ENCODE measurements at places on chromosomes 5 and 9.

DNA sequence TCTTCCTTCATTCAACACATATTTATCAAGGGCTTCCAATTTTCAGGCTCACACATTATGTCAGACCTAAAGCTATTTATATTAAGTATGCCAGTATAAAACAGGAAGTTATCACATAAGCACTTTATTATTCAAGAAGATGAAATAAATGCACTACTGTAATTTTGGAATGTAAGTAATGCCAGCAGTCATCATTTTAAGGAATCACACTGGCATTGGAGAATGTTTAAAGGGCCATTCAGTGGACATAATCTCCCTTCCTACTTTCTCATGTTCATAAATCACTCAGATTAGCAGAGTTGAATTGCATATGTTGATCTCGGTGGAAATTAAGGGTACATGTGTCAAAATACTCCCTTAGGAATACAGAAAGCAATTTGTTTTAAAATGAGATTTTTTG, 164.4 kb downstream of the GIN1 start:
- DNase-seq = no peak

DNA sequence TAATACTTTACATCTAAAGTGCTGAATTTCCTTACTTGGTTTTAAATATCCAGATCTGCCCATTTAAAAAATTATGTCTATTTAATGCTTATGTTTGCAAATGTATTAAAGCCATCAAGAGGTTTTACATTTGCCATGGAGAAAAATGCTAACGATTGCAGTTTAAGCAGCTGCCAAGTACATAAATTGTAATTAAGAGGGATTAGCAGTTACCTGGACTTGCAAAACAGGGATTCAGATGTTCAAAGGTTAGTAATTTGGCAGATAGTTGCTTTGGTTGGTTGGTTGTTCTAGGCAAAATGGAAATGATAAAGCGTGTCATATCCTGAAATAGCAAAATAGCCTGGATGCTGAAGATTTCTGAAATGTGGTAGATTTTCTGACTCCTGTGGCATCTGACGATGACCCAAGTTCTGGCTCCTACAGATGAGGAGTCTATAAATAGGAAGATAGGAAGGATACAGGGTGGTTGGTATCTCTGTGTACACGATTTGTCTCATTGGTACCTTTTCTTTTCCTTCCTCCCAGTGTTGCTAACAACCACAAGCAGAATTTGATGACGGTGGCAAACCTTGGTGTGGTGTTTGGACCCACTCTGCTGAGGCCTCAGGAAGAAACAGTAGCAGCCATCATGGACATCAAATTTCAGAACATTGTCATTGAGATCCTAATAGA, 282.9 kb downstream of the NR3C1 start:
- no peak for DNase-seq

- no peak for DNase-seq
These were observed 5.8 kb upstream of the ENG start for GRCh38 chr9:127860260-127860659.

DNA sequence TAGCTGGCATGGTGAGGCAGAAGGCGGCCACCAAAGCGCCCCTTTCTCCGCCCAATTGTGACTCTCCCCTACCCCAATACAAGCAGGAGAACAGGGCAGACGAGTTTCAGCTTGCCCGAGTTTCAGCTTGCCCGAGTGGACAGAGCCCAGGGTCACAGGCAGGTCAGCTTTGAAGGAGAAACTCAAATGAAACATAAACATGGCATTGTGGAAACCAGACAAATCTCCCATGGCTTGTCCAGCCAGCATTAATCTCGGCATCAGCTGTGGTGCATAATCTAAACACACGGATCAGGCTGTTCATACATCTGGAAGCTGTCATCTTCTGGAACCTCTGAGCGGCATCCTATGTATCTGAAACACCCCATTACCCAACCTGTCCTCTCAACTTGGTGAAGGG, 16.9 kb downstream of the PTCH1 start:
- no peak for DNase-seq

- DNase-seq = no peak
These were observed 13.6 kb upstream of the AKNA start for GRCh38 chr9:114401344-114401743.

DNA sequence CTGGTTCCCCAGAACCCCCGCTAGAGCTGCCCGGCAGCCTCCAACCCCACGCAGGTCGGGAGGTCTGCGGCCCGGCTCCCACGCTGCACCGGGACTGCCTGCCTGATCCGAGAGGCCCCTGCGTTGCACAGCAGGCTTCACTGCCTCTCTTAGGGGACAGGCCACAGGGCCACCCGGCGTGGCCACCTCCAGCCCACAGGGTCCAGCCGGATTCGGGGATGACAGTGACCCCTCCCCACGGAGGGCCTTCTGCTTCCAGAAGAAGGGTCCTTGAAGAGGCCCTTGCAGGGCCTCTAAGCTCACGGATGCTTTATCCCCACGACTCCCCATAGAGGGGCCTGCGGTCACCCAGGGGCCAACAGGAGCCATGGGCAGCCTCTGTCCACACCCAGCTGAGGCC, 66.1 kb upstream of the PPP1R26 start:
- DNase-seq = no peak

DNA sequence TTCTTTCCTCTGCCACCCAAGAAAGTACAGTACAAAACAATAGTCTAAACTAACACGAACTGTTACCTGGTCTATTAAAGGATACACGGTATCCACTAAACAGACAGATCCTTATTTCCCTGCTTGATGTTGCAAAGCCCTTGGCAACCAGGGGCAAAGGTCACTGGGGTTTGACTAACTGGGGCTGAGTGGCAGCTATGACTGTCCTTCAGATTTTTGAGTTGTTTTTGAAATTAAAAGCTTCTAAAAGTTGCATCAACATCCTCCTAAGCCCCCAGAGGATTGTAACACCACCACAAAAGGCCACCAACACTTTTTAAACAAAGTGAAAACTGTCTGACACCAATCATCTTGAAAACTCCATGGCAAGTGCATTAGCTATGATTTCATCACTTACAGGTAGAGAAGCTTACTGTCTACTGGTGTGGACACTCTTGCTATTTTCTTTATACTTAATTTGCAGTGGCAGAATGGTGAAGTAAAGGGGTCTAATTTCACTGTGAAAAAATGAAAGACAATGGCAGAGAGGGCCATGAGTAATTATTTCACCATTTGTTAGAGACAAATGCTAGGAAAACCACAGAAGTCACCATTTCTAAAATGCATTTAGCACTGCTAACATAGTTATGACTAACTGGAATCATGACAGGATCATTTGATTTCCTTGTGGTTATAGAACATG, 292.4 kb downstream of the EFNA5 start:
- no peak for DNase-seq

- DNase-seq = no peak
These were observed 10.9 kb upstream of the HDHD3 start for GRCh38 chr9:113387560-113388230.

- no peak for DNase-seq
These were observed 14.0 kb downstream of the IRGM start for GRCh38 chr5:150860246-150860821.

- DNase-seq = no peak
These were observed 78.8 kb downstream of the PDE6A start for GRCh38 chr5:149865746-149866145.

- no peak for DNase-seq
These were observed 44.5 kb upstream of the TMEM252 start for GRCh38 chr9:68585034-68585761.

- no peak for DNase-seq
These were observed 31.3 kb upstream of the GRIA1 start for GRCh38 chr5:153459051-153459743.

- peak; percentile 69 for DNase-seq
These were observed 138.5 kb upstream of the S1PR3 start for GRCh38 chr9:88852794-88853193.

DNA sequence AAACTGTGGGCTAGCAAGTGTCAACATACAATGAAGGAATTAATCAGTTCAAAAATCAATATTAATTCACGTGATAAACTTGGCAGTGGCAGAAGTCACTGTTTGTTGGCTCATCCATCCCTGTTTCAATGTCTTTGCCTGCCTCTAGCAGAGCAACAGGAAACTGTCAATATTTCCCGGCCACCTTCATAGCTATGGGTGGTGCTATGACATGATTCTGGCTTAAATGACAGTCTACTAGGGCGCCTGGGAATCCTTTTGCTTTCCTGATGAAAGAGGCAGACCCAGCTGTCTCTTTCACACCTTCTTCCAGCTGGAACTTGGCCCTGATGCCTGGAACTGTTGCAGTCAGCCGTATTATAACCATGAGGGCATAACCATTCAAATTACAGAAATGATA, 72.1 kb upstream of the DNAH5 start:
- DNase-seq = no peak

DNA sequence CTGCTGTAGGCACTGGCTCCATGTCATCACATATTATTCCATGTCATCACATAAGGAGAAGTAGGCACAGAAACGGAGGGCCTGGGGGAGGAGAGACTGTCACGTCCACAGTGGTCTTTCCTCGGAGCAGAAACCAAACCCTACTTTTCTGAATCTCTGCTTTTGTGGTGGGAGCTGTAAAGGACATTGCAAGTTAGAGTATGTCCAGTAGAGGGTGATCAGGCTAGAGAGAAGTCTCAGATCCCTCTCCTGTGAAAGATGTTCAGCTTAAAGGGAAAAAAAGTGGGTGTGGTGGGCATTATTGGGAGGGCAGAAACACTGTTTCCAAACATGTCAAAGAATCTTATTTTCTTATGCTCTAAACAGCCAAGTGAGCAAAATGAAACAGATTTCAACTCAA, 19.4 kb upstream of the FBP2 start:
- DNase-seq = no peak

DNA sequence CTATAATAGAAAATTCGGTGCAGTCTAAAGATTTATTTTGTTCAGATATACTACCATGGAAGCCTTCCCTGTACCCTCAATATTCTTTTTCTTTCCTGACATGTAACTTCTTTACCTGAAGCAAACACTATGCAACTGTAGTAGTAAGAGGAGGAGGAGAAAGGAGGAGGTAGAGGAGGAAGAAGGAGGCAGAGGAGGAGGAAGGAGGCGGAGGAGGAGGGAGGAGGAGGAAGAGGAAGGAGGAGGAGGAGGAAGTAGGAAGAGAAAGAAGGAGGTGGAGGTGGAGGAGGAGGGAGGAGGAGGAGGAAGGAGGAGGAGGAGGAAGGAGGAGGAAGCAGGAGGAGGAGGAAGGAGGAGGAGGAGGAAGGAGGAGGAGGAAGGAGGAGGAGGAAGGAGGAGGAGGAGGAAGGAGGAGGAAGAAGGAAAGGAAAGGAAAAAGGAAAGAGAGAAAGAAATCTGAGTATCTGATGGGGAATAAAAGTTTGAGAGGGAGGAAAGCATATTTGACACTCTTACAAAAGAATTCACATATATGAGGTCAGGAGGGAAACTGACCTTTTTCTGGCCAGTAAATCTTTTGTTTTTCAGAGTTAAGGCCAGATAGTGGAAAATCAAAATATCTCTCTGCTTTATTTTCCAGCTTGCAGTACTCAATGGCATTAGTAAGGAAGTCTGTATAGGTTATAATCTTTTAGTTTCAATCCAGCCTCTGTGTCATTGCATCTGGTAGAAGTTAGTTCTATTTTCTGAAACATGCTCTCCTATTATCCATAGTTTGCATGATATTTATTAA, 114.5 kb upstream of the LPAR1 start:
- no peak for DNase-seq

GRCh38 chr9:92709954-92710353, 40.0 kb upstream of the IPPK start:
- no peak for DNase-seq

DNA sequence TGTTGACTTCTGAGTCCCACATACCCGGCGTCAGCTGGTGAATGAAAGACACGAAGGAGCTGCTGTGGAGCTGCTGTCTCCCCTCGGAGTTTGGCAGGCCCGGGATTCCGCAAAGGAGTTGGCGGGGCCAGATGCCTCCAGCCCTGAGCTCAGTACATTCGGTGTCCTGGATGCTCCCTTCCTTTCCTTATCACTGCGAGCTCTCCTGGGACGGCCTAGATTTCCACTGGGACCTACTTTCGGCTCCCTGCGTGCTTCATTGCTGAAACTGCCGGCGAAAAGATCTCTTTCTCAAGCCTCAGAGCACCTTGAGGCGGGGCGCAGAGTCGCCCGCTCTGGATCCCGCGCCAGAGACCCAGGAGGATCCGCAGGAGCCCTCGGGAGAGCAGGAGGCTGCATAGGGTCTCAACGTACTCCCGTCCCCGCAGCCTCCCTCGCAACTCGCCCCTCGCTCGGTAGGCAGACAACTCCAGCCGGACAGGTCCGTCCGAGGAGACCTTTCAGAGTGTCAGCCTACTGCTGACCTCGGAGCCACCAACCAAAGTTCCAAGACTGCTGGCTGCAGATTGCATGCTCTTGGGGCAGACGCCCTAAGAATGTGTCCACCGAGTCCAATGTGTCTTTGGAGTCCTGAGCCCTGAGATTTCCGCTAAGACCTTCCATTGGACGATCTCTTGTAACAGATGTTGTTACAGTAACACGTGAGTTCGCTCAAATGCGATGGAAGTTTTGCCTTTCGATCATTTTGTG, 6.1 kb downstream of the ANXA2R start:
- DNase-seq = no peak

- DNase-seq = no peak
These were observed 333.7 kb upstream of the EDIL3 start for GRCh38 chr5:84718377-84718776.

DNA sequence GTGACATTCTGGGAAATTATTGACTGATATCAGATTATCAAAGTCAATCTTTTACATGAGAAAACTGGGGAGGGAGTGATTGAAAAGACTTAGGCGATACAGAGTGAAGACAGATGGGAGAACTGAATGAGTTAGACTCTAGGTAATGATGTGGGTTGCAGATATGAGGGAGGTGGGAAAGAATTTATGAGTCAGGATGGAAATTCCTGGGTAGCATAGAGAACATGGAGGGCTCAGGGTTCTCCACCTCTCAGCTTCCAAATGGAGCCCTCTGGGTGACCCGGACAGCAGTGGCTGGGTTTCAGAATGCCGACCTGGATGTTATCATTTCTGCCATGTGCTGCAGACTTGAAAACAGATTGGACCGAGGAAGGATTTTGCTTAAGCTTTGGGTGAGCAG, 75.4 kb upstream of the SHB start:
- DNase-seq = peak; percentile 14

DNA sequence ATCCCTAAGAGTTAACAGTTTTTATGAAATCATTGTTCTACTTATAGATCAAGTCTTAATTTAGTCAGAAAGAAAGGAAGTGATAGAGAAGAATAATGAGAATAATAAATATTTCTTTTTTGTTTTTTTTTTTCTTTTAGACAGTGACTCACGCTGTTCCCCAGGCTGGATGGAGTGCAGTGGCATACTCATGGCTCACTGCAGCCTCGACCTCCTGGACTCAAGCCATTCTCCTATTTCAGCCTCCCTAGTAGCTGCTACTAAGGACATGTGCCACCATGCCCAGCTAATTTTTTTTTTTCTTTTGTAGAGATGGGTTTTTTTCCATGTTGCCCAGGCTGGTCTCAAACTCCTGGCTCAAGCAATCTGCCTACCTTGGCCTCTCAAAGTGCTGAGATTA, 11.0 kb downstream of the IFNA21 start:
- DNase-seq = no peak

DNA sequence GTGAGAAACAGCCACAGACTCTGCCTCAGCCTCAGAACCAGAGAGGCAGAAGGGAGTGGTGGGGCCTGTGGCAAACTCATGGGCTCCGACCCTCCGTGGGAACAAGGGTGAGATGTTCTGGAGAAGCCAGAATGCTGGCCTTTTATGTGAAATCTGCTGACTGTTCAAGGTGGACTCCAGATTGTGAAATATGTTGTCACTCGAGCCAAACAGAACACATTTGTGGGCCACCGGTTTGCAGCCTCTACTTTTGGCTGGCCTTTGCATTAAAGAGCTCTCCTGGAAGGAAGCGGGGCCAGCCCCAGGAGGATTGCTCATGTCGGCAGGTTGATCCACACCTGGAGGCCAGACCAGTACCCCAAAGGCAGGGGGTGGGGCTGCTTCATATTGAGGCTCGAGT, 62.4 kb downstream of the ERGIC1 start:
- DNase-seq = no peak

Measured in fibroblast of skin of left quadriceps (primary cell).